ENCODE measurements at places on chromosomes 4 and X. TPM values are rescaled to one million over a fixed set of nuclear protein-coding genes. Genes with fewer than 3 reads are reported as not detected.

Gene SPANXA1
- polyA plus RNA-seq, result not detected

Gene FABP2
- polyA plus RNA-seq, result not detected

Gene HSPA4L
- 3.5 TPM for polyA plus RNA-seq

Gene OTC
- not detected for polyA plus RNA-seq

Gene MND1
- polyA plus RNA-seq, result 63.5 TPM

Gene BEX4
- 135 TPM for polyA plus RNA-seq

Gene PDGFC
- polyA plus RNA-seq, result 1.8 TPM

Gene PRRG1
- 3.8 TPM for polyA plus RNA-seq

Gene SSX3
- polyA plus RNA-seq, result 0.28 TPM

Gene ASMT
- 1.0 TPM for polyA plus RNA-seq

Gene HPGD
- polyA plus RNA-seq, result 5.6 TPM

Gene CNGA1
- polyA plus RNA-seq, result 6.2 TPM

Gene ODAPH
- not detected for polyA plus RNA-seq

Gene KLF8
- polyA plus RNA-seq, result 2.7 TPM

Gene CDKN2AIP
- 12.9 TPM for polyA plus RNA-seq
